Thyroid gland (tissue), 4 donors: ENCODE measurements at places on chromosomes 6 and 20.

GRCh38 chr6:7912024-7912423, 1.4 kb upstream of the TXNDC5 start:
- DNase-seq: no peak

DNA sequence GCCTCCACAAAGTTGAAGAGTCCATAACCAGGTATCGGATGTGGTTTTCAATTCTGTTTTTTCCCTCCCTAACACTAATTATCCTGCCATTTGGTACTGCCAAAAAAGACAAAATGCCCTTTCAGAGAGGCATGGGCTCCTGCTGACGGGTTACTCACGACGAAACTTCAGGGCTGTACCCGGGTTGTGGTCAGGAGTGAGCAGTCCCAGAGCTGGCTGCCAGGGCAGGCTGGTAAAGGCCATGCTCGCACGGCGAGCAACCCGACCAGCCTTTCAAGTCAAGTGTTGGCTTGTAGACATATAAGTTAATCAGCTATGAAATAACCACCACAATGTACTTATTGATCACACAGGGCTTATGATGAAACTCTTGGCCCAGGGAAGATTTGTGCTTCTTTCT, 152.5 kb downstream of the FOXC1 start:
- no peak for DNase-seq

DNA sequence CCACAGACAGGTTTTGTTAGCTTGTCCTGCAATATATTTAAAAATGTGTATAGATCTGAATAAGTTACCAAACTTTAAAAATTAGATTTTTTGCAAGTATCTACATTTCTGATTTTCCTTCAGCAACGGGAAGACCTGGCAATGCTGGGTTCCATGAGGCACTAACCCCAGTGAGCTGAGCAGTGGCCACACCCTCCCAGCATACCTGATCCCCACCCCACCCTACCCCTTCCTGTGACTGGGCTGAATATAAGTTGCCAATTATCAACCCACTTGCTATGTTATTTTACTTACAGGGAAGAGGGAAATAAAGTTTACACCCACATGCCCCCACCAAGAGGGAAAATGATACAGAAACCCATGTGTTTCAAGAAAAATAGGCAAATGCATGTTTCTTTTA, 70.3 kb upstream of the RALGAPA2 start:
- no peak for DNase-seq

DNA sequence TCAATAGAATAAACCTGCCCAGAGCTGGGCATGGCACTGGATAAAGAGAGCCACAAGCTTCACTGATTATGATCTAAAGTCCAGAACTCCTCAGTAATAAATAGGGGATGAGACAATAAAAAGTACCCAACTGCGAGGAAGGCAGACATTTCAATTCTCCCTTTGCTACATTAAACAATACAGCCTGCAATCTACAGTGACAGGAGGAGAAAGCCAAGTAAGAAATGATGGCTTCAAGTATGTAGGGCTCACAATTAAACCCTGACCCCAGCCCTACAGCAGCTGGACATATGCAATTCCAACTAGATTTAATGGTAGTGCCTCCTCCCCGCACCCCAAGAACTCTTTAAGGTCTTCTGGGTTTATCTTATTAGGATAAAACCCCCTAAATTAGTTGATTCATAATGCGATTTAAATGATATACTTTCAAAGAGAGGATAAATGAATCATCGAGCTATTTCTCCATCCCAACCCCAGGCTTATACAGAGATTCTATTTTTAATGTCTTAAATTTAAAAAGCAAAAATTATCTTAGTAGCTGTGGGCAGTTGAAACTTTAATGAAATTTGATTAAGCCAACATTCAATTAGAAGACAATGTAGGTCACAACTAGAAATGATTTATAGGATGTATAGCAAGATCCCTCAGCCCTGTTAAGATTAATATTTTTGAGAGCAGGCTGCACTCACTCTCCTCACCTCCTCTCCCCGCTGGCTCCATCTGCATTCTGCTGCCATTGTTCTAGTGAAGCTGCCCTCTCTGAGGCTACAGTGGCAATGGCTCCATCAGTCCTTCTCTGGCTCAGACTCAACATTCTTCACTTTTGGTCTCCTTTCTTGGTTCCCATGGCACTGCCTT, 57.1 kb downstream of the OGFRL1 start:
- DNase-seq: no peak

GRCh38 chr20:48932375-48932941, 10.9 kb downstream of the ARFGEF2 start:
- peak; percentile 19 for DNase-seq

DNA sequence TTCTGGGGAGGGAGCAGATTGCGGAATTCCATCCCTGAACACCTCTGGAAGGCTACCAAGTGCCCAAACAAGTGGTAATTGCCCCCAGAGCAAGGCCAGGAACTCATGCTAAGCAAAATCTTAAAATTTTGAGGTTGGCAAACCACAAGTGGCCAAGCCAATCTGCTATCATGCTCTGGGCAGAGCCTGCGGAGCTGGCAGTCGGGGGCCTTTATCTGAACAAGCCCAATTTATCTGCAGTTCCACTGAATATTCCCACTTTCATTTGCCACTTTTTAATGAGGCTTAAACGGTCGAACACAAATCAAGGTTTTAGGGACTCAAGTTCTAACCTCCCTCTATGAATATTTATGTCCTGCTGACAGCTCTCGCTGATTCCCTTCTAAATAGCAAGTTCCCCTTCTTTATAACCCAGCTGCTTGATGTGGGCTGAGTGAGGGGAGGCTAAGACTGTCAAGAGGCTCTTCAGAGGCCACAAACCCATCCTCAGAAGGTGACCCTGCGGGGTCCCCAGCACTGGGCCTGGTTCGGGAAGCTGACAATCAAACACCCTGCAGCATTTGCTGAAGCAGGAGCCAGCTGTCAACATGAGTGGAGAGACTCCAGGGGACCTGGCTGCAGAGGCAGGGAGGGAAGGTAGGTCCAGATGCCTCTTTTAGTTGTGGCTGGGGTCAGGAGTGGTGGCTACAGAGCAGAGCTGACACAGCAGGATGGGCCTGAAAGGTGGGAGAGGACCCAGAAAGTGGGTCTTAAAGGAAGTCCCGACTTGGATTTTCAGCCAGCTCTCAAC, 11.9 kb downstream of the CCDC167 start:
- DNase-seq: no peak

- DNase-seq: peak; percentile 38
These were observed 204.2 kb downstream of the BCAS1 start for GRCh38 chr20:53865901-53866793.

GRCh38 chr6:28117386-28118050, 6.9 kb upstream of the ZSCAN16 start:
- no peak for DNase-seq

DNA sequence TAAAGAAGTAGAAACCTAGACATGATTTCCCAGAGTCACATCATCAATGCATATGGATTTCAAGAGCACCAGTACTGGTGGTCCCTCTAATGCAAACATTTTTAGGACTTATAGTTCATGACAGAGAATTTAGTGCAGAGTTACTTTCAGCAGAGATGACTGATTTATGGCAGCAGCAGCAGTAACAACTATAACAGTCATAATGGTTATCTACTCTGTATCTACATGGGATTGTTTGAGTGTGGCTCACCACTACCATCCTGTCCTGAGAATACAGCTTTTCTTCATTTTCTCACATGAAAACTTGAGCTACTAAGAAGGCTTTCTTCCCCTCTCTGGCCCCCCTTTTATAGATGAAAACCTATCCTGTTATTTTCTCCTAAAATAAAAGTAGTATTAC, 128.5 kb upstream of the ENPP5 start:
- DNase-seq: no peak

DNA sequence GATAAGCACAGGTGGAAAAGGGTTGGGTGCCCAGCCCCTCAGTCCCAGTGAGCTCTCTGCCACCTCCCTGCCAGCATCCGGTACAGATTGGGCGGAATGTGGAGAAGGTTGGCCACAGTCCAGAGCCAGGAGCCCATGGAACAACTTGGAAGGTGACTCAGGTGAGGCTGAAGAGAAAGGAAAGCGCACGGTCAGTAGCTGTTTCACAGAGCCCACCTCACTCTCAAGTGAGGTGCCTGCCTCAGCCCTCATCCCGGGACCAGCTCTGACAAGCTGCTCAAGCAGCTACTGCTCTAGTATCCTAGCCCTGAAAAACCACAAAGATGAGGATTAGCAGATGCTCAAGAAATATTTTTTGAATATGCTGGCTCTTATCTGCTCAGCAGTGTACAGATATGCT, 1.1 kb upstream of the MMP24OS start:
- peak; percentile 22 for DNase-seq

DNA sequence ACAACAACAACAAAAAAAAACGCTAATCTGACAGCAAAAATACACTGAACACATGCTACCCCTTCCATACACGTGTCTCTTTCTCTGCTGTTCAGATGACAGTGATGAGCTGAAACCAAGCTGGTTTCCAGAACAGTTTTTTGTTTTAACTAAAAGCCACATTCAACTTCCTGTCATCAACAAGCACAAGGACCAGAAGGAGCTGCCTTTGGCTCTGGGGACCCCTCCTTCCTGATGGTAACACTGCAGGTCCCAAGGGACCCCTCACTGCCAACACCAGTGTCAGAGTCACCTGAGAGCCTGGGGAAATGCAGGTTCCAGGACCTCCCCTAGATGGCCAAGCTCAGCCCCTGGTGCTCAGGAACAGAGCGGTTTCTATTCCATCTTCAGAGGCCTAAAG, 6.0 kb downstream of the CST7 start:
- DNase-seq: no peak

GRCh38 chr6:138600726-138601125, 101.4 kb upstream of the NHSL1 start:
- no peak for DNase-seq
